ENCODE measurements at places on chromosomes 11 and 22.

- DNase-seq, result no peak
Observed at GRCh38 chr22:29750559-29751538, 16.0 kb downstream of the ZMAT5 start.

GRCh38 chr11:111966678-111967077 lies 29.5 kb downstream of the DIXDC1 start:
- DNase-seq, result no peak

DNA sequence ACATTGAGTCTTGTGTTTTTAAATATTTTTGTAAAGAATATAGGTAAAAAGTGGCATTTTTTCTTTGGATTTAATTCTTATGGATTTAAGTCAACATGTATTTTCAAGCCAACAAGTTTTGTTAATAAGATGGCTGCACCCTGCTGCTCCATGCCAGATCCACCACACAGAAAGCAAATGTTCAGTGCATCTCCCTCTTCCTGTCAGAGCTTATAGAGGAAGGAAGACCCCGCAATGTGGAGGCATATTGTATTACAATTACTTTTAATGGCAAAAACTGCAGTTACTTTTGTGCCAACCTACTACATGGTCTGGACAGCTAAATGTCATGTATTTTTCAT lies 333 bp upstream of the CD3E start:
- no peak for DNase-seq

DNA sequence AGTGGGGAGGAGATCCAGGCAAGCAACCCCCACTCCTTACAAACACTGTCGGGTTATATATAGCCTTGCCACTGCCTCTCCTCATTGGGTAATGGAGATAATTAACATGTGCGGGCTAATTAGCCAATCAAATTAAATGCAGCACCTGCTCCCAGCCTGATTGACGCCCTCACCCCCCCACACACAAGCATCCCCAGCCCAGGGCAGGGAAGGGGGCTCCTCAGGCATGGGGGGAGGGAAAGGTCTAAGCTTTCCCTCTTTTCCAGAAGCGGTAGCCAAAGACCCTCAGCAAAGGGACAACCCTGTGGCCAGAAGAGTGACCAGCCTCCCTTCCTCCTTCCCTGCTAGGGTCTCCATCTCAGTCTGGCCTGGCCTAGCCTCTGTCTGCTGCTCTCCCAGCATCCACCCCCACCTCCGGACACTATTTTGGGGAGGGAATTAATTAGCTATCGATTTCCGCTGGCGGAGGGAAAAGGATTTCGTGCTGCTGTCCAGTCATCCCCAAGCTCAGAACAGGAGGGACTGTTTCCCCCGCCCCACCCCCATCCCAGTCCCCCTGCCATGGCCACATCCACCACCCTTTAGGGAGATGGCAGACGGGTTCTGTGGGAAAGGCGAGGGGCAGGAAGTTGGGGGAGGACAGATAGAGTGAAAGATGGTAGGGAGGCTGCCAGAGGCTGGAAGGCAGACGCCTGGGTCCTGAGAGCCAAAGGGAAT lies 7.1 kb downstream of the NRXN2 start:
- no peak for DNase-seq

DNA sequence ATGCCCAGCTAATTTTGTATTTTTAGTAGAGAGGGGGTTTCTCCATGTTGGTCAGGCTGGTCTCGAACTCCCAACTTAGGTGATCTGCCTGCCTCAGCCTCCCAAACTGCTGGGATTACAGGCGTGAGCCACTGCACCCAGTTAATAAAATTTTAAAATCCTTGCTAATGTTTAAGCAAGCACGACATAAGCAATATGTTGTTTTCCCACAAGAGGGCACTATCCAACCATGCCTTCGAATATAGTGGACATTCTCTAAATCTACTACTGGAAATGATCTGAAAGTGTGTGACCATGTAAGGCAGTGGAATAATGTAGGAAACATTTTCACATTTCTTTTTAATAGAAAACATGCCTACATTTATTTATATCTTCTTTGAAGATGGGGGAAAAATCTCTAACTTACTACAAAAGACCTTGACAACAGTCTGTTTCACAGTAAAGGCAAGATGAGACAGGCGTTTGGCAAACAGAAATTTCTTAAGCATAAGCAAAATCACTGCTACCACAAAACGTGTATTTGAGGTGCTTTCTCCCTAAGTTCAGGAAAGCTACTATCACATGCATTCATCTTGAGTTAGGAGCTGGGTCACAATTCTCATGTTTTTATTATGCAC lies 38.2 kb downstream of the PITPNB start:
- DNase-seq, result no peak

GRCh38 chr11:62419314-62419929 lies 589 bp downstream of the SCGB1A1 start:
- no peak for DNase-seq

DNA sequence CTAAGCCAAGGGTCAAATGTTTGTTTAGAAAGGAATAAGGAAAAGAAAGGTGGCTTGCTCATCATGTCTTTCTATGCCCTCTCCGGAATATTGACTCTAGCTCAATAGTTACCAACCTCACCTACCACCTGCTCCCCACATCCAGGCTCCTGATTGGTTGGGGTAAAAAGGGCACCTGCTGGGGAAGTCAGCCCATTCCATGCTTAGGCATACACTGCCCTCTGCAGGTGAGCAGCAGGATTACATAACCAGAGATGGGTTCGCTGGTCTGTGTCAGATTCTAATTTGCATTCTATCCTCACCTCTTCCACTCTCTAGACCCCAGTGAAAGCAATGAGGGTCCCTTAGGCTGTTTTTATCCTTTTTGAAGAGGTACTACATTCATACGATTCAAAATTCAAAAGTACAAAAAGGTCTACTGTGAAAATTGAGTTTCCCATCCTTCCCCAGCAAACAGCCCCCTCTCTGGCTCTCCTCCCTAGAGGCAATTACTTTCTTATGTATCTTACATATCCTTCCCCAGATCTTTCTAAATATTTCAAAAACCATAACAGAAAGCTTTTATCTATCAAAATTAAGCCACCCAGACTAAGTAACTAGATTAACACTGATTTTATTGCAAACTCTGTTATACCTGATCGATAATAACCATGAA lies 98.0 kb upstream of the ASPHD2 start:
- DNase-seq, result peak; percentile 23

GRCh38 chr11:86138958-86139357 lies 70.1 kb upstream of the PICALM start:
- no peak for DNase-seq

DNA sequence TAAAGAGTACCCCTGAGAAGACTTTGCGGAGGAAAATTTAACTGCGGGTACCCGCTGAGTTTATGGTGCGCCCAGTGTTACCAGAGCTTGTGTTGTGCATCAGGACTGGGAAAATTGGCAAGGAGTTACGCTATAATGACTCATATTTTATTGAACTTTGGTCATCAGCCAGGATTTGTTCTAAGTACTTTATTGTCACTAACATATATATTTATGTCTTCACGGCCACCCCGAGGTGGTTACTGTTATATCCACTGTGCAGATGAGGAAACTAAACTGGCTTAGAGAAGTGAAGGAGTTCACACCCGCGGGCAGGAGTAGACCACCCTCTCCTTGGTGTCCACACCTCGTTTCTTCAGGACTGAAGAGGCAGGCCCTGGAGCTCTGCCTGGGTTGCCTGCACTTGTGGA lies 667 bp downstream of the ACCS start:
- DNase-seq, result no peak

GRCh38 chr11:78364128-78364751 lies 53.4 kb downstream of the GAB2 start:
- DNase-seq, result no peak

- DNase-seq, result no peak
Observed at GRCh38 chr11:118439646-118440045, 3.4 kb downstream of the KMT2A start.

GRCh38 chr11:13091373-13091772 lies 82.3 kb downstream of the RASSF10 start:
- DNase-seq, result no peak

DNA sequence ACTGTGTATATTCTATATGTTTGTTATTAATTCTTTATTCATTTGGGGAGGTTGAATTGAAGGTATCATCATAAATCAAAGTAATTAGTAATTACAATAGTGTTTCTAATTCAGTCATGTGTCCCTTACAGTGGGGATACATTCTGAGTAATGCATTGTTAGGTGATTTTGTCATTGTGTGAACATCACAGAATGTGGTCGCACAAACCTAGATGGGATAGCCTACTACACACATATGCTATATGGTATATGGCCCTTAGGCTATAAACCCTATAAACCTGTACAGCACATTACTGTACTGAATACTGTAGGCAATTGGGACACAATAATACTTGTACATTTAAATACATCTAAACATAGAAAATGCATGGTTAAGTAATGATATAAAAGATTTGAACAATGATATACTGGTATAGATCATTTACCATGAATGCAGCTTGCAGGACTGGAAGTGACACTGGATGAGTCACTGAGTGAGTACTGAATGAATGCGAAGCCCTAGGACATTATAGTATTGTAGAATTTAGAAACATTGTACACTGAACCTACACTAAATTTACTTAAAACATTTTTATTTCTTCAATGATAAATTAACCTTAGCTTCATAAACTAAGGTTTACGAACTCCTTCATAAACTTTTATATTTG lies 936.2 kb upstream of the CHORDC1 start:
- no peak for DNase-seq

DNA sequence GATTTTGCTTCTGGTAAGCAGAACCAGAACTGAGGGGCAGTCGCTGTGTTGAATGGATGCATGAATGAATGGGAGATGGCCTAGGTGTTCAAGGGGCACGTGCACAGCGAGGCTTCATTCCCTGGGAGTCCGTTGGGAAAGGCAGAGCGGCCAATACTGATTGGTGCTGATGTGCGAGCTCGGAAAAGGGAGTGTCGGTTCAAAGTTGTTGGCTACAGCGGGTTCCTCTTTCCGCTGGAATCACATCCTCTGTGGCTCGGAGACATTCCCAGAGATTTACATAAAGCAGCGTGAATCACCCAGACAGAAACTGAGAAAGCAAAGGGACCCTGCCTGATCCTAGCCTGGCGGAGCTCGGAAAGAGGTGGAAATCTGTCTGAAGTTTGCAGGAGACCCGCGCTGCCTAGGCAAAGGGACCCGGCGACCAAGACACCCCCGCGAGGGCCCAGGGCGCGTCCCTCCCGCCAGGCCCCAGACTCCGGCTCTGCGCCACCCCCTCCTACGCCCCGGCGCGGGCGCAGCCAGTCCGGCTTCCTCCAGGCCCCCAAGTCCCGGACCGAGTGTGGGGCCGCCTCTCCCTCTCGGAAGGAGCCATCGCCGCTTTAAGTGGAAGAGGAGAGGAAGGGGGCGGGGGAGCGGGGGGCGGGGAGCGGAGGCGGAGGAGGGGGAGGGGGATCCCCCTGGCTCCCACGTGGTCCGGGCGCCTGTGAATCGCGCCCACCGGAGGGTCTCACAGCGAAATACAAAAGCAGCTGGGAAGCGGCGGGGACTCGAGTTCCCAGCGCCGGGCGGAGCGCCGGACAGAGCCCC lies at the start of gene FJX1:
TSS of gene FJX1 (plus strand) at position 774 of the 810 bp plus-strand sequence. CDS start 177 bp downstream, outside the sequence.
- DNase-seq, result peak; percentile 7

DNA sequence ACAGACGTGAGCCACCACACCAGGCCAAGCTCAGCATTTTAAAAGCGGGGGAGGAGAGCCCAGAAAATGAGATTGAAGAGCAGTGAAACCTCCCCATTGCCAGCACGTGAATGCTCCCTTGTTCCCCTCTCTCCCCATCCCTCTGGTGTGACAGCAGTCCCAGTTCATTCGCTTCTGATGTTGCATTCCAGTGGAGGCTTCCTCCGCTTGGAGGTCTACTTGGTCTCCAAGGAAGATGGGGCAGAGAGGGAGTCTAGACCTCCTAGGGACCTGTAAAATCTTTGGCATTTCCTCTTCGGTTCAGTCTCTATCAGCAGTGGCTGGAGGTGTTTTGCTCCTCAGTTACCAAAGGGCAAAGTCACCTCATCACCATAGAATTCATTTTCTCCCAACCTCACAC lies 30.2 kb upstream of the EP300 start:
- no peak for DNase-seq

DNA sequence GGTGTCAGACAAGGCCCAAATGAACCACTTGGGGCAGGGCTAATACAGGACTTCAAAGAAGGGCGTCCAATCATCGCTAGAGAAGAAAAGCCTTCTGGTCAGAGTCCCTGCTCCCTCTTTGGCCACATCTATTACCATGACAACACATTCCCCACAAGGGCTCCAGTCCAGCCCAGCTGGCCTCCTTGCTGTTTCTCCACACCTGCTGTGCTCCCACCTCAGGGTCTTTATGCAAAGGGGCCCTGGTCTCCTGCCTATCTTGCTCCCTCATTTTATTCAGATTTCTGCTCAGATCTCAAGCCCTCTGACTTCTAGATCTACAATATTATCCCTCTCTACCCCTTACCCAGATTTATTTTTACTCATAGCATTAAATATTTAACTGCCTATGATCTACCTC lies 58.0 kb upstream of the KIRREL3 start:
- DNase-seq, result no peak

GRCh38 chr22:43476341-43476740 lies 64.5 kb downstream of the MPPED1 start:
- DNase-seq, result no peak

DNA sequence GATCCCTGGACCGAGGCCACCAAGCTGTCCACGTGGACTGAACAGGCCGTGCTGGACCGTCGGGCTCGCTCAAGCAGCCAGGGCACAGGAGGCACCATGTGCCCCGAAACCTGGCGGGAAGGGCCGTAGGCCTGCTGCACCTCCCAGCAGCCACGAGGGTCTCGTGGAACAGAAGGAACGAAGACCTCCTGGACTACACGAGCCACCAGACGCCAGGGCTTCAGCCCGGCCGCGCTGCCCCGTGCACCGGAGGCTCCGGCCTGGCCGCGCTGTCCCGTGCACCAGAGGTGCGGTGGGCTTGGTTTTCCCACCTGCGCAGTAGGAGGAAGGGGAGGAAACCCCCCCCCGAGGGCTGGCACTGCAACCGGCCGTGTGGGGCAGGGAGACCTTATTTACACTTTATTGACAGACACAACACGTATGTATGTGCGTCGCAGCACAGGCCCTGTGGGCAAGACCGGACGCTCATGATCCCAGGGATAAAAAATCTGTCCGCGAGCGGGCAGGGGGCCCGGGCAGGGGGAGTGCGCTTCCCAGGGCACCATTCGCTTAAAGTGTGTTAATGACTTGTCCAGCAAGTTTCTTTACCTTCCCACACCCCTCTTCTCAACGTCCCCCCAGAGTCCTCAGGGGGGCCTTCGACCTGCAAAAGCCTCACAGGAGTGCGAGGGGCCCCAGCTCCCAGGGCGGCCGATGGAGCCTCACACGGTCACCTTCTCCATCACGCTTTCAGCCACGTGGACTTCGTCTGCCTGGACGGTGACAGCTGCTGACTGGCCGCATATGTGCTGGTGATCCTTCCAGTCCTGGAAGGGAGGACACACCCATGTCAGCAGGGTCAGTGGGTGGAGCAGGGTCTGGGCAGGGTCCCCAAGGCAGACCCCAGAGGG lies 7.0 kb downstream of the DRD4 start:
- no peak for DNase-seq

DNA sequence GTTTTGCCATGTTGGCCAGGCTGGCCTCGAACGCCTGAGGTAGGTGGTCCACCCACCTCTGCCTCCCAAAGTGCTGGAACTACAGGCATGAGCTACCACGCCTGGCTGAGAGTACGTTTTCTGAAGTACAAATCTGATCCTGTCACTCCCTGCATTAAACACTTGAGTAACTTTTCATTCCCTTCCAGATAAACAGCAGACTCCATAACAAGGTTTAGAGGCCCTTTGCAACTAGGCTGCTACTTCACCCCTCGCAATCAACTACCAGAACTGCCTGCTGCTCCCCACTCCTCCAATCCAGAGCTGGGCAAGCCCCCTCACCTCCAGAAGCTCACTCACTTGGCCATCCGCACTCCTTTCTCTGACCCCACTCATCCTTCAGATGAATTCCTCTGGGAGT lies 1.5 kb downstream of the KCTD14 start:
- DNase-seq, result no peak

GRCh38 chr11:126419801-126420697 lies 64.6 kb downstream of the ST3GAL4 start:
- no peak for DNase-seq

GRCh38 chr11:33500861-33501479 lies 199.7 kb downstream of the C11orf91 start:
- DNase-seq, result no peak
